IgD-negative memory B cell (primary cell): ENCODE measurements at places on chromosomes 1 and 21. TPM values are rescaled to one million over a fixed set of nuclear protein-coding genes. Genes with fewer than 3 reads are reported as not detected.

FCAMR gene
- polyA plus RNA-seq: not detected

CCDC185 gene
- not detected for polyA plus RNA-seq

MRAP gene
- not detected for polyA plus RNA-seq

OR2L8 gene
- polyA plus RNA-seq: not detected

FCMR gene
- 1,091 TPM for polyA plus RNA-seq

TMPRSS3 gene
- not detected for polyA plus RNA-seq

WNT9A gene
- polyA plus RNA-seq: not detected

LCE2B gene
- not detected for polyA plus RNA-seq

TBX19 gene
- 2.5 TPM for polyA plus RNA-seq

NCAM2 gene
- not detected for polyA plus RNA-seq

HCRTR1 gene
- polyA plus RNA-seq: not detected

CD53 gene
- polyA plus RNA-seq: 1,279 TPM

CLCNKB gene
- not detected for polyA plus RNA-seq

SYCP1 gene
- not detected for polyA plus RNA-seq

SPRR2E gene
- polyA plus RNA-seq: not detected

THEM5 gene
- not detected for polyA plus RNA-seq

TXNDC12 gene
- 75.4 TPM for polyA plus RNA-seq

NBPF20 gene
- polyA plus RNA-seq: 0.41 TPM
